ENCODE measurements at places on chromosomes 6 and 20.
A peak's percentile ranks its signal among the peaks of the same experiment; 100 is the strongest.

DNA sequence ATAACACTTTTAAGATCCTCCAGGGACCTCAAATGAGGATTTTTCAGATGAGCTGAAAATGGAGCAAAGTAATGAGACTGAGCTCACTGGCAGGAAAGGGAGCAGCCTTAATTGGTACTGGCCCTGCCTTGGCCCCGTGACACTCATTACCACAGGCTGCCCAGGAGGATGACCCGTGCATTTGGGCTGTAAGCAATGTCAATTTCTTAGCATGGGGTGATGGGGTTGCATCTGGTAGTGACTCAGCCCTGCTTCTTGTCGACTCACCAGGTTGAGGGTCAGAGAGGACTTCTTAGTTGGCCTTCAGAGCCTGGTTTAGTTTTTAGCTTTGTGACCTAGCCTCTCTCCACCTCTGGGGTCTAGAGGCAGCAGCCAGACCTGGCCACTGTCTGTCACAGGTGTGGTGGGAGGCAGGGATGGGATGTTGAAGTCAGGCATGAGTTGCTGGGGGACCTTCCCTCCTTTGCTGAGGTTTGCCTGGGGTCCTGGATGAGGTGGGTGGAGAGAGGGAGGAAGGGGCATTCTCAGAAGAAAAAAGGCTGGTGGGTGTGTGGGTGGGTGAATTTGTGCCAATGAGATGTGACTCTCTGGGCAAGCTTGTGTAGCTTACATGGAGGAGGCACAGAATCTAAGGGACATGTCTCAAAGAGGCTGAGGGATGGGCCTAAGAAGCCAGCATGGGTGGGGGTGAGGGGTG is 25.9 kb upstream of the EPB41L1 start:
- peak; percentile 78 for DNase-seq

- DNase-seq = no peak
These were observed 389.2 kb upstream of the CITED2 start for GRCh38 chr6:139763468-139764210.

- peak; percentile 30 for DNase-seq
These were observed 85.7 kb downstream of the HIVEP1 start for GRCh38 chr6:12097791-12098190.

DNA sequence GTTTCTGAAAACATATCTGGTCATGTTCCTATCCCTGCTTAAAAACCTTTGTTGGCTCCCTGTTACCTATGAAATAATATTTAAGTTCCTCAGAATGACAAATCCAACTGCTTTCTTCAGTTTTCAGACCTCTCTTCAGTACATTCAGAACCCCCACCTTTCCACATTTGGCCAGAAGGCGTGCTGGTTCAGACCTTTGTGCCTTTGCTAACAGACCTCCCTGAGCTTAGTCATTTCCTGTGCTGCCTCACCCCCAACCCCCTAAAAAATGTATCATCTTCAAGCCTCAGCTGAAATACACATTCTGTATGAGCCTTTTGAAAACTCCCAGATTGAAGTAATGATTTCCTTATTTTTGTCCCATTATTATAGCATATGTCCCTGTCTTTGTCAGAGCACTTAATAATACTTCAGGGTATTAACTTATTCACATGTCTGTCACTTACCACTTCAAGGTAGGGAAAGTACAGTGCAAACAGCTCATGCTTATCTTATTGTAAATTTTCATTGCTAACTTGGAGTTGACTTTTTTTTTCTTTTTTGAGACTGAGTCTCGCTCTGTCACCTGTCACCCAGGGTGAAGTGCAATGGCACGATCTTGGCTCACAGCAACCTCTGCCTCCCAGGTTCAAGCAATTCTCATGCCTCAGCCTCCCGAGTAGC is 19.7 kb downstream of the FAM217A start:
- DNase-seq = peak; percentile 95

DNA sequence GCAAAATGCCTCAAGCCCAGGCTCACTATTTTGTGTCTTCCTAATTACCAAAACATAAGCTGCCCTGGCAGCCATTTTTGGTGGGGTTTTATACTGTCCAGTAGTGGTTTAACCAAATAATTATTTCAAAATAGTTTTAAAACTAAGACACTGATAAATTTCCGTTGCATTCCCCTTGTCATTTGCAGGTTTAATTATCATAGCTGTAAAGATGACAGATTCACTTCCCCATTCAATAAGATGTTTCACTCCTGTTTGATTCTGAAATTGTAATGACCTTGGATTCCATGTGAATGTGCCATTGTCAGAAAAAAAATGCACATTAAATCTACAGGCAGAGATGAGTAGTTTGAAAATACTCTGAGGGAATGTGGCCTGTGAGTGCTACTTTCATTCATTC is 172.0 kb downstream of the COL9A1 start:
- DNase-seq = no peak

GRCh38 chr20:51542033-51542570 is 417 bp downstream of the NFATC2 start:
- no peak for DNase-seq

- DNase-seq = no peak
These were observed 87.6 kb upstream of the GCM1 start for GRCh38 chr6:53236241-53236640.

DNA sequence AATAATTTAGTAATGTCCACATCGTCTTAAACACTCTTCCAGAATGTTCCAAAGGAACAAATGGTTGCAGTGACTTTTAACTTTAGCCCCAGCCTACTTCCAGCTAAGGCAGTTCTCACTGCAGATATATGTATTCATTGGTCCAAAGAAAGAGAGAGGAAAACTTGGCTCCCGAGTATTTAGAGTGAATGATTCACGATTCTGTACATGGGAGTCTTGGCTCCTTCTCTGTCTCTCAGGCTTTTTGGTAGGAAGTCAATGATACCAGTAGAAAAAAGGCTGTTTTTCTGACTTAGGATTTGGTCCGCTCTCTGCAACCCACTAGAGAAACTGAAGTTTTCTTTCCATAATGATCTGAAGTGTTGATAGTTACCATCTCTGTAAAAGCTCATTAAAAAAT is 38.6 kb downstream of the E2F3 start:
- DNase-seq = no peak

DNA sequence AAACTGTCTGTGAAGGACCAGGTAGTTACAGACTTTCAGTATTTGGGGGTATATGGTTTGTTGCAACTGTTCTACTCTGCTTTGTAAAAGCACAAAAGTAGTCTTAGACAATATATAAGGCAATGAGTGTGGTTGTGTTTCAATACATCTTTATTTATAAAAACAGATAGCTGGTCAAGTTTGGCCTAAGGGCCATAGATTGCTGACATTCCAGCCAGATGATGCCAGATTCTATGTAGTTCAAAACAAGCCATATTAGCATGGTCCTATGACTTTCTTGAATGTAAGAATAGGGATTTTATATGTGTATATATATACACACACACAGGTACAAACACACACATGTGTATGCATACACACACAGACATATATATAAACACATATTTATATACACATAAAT is 201.8 kb downstream of the GRIK2 start:
- peak; percentile 30 for DNase-seq

- DNase-seq = peak; percentile 32
These were observed 2.8 kb upstream of the KCNQ2 start for GRCh38 chr20:63475209-63475608.

DNA sequence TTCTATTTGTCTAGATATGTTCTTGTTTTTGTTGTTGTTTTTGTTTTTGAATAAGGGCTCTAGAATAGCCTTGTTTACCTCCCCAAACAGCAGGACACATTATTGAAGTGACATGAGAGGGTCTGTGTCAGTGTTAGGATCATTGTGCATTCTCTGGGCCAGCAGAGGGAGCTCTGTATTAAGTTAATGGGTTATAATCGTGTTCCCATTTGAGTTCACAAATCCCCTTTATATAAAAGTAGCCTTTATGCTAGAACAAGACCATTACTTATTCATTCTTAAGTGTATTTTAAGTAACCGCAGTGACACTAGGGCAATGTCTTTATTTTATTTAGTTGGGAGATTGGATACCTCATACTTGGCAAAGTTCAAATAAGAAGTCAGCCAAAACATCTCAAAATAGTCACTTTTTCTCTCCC is 44.8 kb downstream of the STK4 start:
- DNase-seq = peak; percentile 72

- DNase-seq = no peak
These were observed 54.6 kb downstream of the RIN2 start for GRCh38 chr20:19812696-19813095.

DNA sequence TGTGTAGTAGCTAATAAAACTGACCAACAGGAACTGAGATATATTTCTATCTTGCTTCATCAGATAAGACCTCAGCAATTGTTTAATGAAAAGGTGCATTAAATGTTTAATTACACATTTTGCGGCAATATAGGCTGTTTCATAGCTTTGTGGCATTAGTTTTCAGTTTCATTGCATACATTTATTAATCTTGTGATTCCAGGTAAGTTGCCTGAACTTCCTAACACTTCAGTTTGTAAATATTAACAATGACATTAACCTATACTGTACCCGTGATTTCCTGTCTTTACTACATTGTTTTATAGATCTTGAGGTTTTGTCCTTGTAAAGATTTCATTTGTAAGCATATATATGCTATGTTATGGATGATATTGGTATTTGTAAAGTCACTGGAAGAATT is 66.5 kb downstream of the PKIB start:
- no peak for DNase-seq

- no peak for DNase-seq
These were observed 84.7 kb downstream of the TRMT6 start for GRCh38 chr20:5865604-5866003.

DNA sequence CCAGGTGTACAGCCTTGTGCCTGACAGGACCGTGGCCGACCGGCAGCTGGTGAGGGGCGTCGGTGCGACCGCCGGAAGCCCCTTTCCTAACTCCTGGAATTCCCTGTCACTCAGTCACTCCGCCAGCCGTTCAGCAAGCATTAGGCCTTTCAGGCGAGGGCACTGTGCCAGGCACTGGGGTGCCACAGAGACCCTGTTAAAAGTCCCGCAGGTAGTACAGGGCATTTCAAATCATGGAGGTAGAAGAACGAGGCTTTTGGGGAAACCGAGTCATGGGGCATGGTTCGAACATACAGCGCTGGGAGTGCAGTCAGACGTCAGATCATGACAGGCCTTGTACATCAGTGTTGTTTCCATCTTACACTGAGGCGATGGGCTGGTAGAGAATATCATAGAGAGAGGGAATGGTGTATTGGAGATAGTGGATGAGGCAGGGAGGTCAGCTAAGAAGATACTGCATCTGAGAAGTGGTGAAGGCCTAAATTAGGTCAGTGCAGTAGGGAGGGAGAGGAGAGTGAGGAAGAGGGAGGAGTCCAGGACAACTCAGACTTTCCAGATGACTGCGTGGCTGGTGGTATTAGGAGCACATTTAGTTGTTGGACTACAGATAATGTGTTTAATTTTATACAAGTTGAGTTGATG is 892 bp upstream of the DXO start:
- peak; percentile 80 for DNase-seq

DNA sequence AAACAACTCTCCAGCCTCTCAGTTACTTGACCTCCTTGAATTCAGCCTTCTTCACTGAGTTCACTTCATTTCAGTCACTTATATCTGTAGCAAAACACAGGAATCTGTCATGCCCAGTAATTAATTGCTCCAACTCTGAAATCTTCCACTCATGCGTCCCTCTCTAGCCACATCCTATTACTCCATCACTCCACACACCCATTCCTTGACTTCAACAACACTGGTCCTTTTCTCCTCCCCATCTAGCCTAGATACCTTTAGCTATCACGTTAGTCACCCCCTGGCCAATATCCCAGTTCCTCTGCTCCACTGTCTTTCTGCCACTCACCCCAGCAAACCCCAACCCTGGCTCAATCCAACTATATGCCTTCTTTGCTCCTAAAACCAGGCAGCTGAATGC is 7.7 kb downstream of the ZHX3 start:
- DNase-seq = peak; percentile 85

- DNase-seq = peak; percentile 52
These were observed 215.3 kb downstream of the RNGTT start for GRCh38 chr6:88748141-88748540.

GRCh38 chr6:131419702-131420101 is 153.3 kb upstream of the ARG1 start:
- DNase-seq = no peak

GRCh38 chr20:62978561-62978943 is 26.0 kb downstream of the SLC17A9 start:
- no peak for DNase-seq

DNA sequence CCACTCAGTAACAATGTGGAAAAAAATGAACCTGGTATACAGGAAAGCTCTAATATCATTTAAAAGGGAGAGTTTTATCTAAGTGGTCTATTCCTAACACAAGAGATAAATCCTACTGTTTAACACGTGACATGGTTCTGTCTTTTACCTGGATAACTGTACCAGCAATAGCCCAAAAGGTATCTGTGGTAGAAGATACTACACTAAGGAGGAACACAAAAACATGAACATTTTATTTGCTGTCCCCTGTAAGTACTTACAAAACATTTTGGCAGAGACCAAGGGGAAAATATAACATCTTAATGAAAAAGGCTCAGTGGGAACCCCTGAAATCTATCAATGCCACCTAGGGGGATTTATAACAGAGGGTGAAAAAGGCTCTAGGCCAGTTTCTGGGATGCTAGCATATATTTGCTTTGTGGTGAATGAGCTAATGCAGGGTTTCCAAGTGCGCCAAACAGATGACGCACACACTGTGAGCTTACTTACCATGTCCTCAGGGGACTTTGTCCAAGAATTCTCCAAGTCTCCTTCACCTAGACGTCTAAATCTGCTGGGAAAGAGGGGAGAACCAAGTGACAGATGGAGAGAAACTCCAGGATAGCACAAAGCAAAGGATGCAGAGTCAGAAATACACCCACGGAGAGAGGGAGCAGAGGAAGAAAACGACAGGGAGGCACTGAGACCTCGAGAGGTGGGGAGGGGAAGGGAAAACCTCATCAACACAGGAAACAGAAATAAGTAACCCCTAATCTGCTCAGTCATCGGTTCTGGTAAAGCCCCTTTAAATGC is 147.9 kb upstream of the PRND start:
- peak; percentile 95 for DNase-seq

DNA sequence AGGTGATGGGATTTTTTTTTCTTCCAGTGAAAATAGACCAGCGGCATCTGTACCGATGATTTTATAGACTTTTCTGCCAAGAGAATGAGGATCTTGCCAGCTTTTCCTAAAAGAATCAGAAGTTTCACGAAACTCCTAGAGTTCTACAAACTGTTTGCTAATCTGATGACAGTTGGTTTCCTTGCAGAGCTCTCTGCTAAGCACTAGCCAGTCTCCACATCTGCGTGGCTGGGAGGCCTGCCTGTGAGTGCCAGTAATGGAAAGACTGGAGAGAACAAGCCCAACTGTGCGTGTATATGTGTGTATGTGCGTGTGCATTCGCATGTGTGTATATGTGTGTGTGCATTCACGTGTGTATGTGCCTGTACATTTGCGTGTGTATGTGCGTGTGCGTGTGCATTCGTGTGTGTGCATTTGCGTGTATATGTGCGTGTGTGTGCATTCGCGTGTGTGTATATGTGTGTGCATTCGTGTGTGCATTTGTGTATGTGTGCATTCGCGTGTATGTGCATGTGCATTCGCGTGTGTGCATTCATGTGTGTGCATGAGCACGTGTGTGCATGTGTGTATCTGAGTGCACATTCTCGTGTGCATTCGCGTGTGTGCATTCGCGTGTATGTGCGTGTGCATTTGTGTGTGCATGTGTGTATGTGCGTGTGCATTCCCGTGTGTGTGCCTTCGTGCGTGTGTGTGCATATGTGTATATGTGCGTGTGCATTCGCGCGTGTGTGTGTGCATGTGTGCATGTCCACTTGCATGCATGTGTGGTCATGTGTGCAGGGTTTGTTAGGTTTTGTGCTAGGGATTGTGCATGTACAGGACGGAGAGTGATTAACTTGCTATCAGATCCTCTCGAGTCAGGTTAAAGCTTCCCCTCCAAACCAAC is 379.4 kb downstream of the TAF4 start:
- DNase-seq = no peak

Measured in iris pigment epithelial cell (primary cell).